ENCODE measurements at places on chromosomes 5 and 9. TPM values are rescaled to one million over a fixed set of nuclear protein-coding genes. Genes with fewer than 3 reads are reported as not detected.

DNA sequence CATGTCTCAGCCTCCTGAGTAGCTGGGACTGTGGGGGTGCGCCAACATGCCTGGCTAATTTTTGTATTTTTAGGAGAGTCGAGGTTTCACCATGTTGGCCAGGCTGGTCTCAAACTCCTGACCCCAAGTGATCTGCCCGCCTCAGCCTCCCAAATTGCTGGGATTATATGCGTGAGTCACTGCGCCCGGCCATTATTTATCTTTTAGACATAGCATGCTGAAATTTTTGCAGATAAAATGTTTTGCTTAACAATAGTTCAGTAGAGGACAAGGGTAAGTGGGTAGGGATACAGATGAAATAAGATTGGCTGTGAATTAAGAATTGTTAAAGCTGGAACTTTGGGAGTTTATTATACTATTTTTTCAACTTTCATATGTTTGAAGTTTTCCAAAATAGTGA lies 150.8 kb upstream of the GRHPR start:
- no peak for DNase-seq

DNA sequence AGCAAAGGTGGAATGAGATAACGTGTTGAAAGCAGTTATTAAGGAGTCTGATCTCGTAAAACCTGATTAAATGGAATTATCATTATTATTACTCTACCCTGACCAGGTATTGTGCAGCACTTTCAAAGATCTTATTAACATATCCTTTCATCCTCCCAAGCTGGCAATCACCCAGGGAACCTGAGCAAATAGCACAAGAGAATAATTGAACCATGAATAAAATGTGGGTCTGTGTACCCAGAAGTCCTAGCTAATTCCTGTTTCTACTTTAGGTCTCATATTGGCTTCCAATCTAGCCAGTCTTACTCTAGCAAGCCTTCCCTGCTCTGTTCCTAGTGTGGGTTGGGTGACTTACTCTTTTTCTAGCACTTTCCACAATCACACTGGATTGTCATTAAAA lies 162.2 kb upstream of the STK32A start:
- no peak for DNase-seq

DNA sequence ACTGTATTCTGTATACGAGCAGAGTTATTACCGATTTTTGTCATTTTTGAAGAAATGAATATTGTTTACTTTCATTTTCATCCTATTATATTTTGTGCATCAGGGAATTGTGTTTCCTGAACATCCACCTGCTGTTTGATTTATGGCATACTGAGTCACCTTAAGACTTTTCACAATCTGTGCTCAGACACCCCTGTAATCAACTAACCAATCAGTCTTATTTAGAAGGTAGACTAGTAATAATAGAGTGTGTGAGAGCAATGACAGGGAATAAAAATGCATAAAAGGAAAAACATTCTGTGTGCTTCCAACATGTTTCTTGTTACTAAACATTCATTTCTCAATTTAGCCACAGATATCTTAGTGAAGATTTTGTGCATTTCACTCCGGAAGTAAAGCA lies 1413.6 kb upstream of the ACO1 start:
- no peak for DNase-seq

- DNase-seq = no peak
These were observed 70.1 kb upstream of the PPP2R2B start for GRCh38 chr5:146948666-146949065.

- no peak for DNase-seq
These were observed 78.4 kb downstream of the NDFIP1 start for GRCh38 chr5:142186857-142187594.

GRCh38 chr9:131043087-131043486 lies 34.1 kb downstream of the LAMC3 start:
- DNase-seq = no peak

GRCh38 chr5:1647580-1647979 lies 123.8 kb upstream of the LPCAT1 start:
- DNase-seq = no peak

BRD3OS gene
- 9.3 TPM for polyA plus RNA-seq

PDGFRB gene
- polyA plus RNA-seq = 115 TPM

MZB1 gene
- 0.52 TPM for polyA plus RNA-seq

GAPT gene
- polyA plus RNA-seq = 0.66 TPM

GRIA1 gene
- polyA plus RNA-seq = 1.0 TPM

GRXCR2 gene
- not detected for polyA plus RNA-seq
